Stimulated activated CD4-positive, alpha-beta T cell treated with anti-CD3 and anti-CD28 coated beads, Interleukin-15, amount 100 ng/mL, for 48 hours (primary cell): ENCODE measurements at places on chromosomes 2 and 18.
A peak's percentile ranks its signal among the peaks of the same experiment; 100 is the strongest.

GRCh38 chr2:203603456-203604389, 68.6 kb upstream of the RAPH1 start:
- DNase-seq, result no peak

DNA sequence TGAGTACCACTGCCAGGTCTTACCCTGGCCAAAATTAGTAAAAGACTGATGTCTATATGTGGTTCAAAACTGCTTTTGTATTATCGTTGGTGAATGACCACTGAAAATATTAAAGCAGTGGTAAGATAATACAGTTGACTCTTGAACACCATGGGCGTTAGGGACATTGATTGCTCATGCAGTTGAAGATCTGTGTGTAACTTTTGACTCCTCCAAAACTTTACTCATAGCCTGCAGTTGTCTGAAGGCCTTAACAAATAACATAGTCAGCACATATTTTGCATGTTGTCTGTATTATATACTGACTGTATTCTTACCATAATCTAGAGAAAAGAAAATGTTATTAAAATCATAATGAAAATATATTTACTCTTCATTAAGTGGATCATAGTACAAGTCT, 5.8 kb upstream of the ANKRD12 start:
- DNase-seq, result no peak

DNA sequence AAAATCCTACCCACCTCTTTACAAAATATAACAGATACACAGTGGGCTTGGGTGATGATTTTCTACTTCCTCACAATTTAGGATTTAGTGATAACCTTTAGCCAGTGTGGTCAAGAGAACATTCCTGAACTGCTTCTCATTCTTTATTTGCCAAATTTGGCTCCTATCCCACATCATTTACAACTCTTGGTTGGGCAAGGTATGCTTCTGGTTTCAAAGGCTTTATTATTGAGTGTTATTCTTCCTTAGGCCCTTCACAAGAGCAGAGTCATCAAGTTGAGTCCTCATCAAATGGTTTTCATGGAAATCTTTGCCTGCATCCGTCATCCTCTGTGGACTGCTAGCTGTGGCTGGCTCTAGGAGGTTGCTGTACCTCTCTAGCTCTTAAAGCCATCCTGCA, 472.0 kb upstream of the ETAA1 start:
- DNase-seq, result no peak

DNA sequence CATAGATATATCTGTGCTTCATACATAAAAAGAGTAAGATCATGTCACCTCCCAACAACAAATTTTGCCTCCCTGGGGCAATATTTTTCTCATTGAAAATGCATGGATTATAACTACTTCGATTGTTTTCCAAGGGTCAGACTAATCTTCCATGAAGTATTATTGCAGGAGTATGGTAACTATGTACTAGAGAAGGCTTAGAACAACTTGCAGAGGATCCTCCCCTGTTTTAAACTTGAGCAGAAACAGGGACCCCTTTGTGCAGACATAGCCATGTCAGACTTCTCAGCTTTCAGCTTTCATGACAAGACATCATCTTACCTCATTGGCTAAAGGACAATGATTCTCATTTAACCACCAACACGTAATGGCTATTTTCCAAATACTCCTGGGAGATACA, 13.2 kb upstream of the RAB27B start:
- no peak for DNase-seq

DNA sequence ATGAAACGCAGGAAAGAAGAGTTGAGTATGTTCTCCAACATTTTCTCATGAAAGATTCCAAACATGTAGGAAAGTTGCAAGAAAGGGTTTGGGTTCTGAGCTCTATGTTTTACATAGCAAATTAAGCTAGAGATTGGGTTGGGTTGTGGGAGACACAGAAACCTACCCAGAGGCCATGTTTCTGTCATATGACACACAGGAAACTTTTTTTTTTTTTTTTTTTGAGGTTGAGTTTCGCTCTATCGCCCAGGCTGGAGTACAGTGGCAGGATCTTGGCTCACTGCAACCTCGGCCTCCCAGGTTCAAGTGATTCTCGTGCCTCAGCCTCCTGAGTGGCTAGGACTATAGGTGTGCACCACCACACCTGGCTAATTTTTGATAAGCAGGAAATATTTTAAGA, 57.6 kb downstream of the DOCK10 start:
- no peak for DNase-seq

GRCh38 chr2:200306196-200306930, at the start of gene SPATS2L:
TSS of gene SPATS2L (plus strand) at chr2:200306693. CDS start at chr2:200389245, 82,552 bp downstream.
- DNase-seq, result peak; percentile 31

DNA sequence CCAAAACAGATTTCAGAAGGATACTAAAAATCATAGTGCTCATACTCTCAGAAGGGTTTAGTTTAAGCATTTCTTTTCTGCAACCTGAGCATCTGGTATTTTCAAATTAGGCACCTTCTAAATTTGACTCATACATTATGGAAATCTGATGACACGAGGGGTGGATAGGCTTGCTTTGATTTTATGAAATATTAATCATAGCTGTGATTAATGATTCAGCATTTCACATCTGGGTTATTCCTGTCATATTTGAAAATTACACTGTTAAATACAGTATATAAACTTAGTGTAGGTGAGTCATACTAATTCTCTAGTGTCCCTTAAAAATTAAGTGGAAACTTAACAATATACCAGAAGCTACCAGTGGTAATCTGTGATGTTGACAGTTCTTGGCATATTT, 47.7 kb downstream of the MRPS9 start:
- no peak for DNase-seq

- DNase-seq, result no peak
Measured at GRCh38 chr2:118576109-118576855, 271.2 kb downstream of the EN1 start.

GRCh38 chr2:233416706-233417105, 62.4 kb downstream of the DGKD start:
- DNase-seq, result no peak

DNA sequence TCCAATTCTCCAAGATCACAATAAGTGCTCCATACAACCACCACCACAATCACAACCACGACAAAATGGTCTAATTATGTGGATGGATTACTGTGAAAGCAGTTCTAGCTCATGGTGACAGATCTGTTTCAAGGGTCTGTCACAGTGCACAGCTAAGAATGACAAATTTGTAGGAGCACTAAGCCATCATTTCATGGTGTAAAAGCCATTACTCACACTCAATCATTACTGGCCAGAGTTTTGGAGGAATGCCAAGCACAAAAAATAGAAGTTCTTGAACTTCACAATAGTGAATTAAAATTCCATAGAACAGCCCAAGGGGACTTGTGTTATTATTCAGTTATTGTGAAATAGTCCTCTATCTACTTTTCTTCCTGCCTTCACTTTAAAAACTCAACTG, 2.3 kb downstream of the CPS1 start:
- no peak for DNase-seq

- DNase-seq, result no peak
Measured at GRCh38 chr18:79687806-79688205, 8.2 kb downstream of the CTDP1 start.

DNA sequence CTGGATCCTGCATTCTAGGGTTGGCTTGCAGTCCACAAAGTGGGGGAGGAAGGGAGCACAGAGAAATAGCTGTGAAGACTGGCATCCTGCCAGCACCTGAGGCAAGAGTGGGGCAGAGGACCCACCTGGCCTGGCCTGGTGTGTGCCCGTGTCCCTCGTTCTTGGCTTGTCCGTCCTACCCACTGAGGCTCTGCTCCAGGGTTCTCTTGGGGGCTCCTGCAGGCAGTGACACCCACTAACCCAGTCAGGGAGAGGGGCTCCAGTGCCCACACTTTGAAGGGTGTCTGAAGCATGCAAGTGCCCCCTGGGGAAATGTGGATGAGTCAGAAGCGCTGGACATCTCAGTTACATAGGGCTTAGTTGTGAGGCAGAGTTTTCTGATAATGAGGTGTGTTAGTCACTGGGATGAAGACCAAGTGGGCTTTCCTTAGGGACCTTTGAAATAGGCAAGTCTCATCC, 79.4 kb downstream of the SLC4A3 start:
- no peak for DNase-seq

- DNase-seq, result no peak
Measured at GRCh38 chr18:55529581-55529980, 58.4 kb downstream of the TCF4 start.

- no peak for DNase-seq
Measured at GRCh38 chr18:12703096-12703567, 290 bp downstream of the PSMG2 start.

- DNase-seq, result no peak
Measured at GRCh38 chr2:191748059-191748461, 70.1 kb downstream of the NABP1 start.

DNA sequence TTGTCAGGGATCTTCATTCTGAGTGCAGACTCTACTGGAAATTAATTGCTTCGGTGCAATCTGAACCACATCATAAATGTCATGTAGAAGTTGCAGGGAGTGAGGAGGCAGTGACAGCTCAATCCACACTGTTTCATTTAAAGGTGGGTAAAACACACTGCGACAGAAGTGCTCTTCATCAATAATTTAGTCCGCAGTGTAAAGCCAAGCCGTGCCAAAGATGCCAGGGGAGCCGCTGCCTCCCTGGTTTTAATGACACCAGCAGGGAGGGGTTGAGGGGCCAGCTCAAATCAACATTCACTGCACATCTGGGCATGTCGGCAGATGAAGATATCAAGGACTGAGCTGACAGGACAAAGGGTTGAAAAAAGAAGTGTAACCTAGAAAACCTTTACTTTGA, 305.7 kb upstream of the VRK2 start:
- no peak for DNase-seq

GRCh38 chr2:149167001-149167780, 128.7 kb downstream of the LYPD6B start:
- DNase-seq, result peak; percentile 40

GRCh38 chr2:10911291-10912075, at the start of gene KCNF1:
TSS of gene KCNF1 (plus strand) at chr2:10911934. CDS start at chr2:10912427, 493 bp downstream.
- DNase-seq, result no peak

DNA sequence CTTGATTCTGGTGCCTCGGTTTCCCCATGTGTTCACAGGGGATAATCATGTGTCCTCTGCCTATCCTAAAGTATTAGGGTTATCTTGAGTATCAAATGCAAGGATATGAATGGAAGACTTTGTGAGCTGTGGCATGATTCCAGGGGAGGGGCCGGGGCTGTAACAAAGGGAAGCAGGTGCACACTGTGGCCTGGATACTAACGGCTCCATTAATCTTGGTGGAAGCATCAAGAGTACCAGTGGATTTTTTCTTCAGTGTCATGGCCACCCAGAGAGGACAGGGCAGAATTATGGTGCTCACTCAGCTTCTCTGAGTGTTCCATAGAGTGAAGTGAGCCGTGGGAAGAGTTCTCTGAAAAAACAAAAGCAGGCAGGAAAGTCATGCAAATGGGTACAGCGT, 320.1 kb downstream of the ALK start:
- DNase-seq, result no peak

DNA sequence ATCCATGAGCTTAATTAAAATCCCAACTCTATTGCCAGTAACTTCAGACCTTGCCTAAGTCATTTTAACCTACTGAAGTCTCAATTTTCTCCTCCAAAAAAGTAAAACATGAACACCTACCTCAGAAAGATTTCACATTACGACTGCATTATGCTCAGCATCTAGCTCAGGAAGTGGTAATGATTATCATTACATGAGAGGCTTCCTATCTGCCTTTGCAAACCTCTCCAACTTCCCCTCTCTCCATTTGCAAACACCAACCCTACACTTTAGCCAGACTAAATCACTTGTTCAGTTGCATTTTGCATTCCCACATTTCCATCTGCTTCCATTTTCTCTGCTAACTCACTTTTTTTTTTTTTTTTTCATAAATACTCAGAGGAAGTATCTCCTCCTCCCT, 6.8 kb downstream of the SLC38A11 start:
- DNase-seq, result no peak

- no peak for DNase-seq
Measured at GRCh38 chr2:135948141-135948540, 37.3 kb downstream of the DARS1 start.

GRCh38 chr2:118371515-118371914, 283.2 kb downstream of the INSIG2 start:
- no peak for DNase-seq

DNA sequence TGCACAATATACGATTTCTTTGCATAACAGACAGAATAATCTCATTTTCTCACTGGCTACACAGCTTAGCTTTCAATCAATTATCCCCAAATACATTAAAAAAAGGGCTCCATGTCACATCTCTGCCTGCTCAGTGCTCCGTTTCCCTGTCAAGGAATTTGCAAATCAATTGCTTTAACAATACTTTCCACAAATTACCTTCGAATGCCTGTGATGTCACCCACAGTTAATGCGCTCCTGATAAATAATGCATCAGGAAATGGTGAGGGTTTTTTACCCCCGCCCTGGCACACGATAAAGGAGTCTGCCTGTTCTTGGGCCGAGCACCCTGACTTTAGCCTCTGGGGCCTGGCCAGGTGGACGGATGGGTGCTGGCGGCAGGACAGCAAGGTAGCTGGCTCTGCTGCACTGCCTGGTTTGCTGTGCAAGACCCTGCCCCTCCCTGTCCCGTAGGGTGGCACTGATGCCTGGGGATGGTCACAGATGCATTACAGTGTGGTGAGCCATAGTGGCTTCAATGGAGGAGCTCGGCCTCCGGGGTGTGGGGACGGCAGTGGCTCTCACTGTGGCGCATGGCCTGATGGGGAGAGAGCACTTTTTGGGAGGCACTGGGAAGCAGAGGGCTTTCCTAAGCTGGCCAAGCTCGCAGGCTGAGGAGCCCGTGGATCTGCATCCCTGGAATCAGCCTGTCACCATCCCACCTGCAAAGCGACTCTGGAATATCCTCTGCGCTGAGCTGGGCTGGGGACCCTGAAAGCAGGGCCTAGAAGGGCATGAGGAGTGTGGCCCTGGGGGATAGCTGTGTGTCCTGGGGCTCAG, 88.3 kb upstream of the HS6ST1 start:
- no peak for DNase-seq

DNA sequence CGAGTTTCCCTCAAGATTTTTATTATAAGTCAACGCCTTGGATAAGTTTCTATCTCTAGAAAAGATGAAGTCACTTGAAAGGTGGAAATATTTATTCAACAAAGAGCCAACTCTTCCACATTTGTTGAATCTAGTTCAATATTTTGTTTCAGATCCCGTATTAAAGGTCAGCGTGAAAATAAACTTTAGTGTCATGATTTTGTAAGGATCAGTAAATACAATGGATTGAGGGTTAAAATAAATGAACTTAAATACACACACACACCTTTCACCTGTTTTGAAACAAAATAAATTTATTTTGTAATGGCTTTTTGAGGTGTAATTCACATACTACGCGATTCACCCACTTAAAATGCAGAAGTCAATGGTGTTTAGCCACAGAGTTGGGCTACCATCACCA, 16.0 kb upstream of the NPPC start:
- DNase-seq, result no peak

GRCh38 chr18:22230471-22230945, 61.1 kb downstream of the GATA6 start:
- no peak for DNase-seq

GRCh38 chr2:240876475-240877251, 8.0 kb downstream of the AGXT start:
- DNase-seq, result no peak

- DNase-seq, result no peak
Measured at GRCh38 chr2:18976168-18976961, 382.1 kb downstream of the OSR1 start.

DNA sequence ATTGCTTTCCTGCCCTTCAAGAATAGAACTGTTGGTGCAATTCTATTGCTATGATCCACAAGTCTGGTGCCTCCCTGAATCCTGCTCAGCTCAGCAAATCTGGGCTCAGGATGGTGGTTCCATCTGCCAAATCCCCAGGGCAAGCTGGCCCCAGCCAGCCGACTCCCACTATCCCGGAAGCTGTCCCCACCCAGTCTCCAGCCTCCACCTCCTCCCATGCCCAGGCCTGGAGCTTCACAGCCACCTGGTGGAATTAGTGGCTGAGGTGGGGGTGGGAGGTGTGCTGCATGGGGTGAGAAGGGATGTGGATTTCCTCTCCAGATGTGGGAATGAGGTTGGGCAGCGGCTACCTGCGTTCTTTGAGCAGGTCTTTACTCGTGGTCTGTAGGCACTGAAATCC, 119.3 kb upstream of the SMAD2 start:
- no peak for DNase-seq
